ENCODE measurements at places on chromosomes 3 and 15.

- DNase-seq = peak; percentile 46
These were observed 17.1 kb downstream of the ZBED2 start for GRCh38 chr3:111577798-111578685.

DNA sequence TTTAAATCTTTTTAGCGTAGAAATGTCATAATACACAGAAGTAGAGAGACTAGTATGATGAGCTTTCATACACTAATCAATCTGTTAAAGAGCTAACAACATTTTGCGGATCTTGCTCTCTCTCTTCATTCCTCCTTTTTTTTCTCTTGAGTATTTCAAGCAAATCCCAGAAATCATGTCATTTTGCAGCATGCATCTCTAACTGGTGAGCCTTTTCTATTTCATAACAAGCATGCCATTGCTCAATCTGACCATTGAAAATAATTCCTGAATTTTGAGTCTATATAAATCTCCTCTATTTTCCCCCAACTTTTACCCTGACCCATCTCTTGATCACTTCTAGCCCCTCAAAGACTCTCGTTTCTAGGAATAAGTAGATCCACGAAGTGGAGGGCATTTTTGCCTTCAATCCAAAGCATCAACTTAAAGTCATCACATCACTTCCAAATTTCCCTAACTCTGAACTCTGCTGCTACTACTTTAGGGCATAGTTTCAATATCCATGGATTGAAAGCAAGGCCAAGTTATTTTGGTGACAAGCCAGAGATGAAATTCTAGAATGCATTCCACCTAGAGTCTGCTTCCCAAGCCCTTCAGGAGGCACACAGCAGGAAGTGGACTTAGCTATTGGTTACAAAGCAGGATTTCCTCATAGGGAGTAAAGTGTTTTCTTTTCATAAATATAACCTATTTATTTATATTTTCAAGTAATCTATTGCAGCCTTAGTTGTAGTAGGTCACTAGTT is 253.5 kb upstream of the ZPLD1 start:
- peak; percentile 86 for DNase-seq

GRCh38 chr15:41817781-41818180 is 10.1 kb upstream of the JMJD7 start:
- DNase-seq = no peak

DNA sequence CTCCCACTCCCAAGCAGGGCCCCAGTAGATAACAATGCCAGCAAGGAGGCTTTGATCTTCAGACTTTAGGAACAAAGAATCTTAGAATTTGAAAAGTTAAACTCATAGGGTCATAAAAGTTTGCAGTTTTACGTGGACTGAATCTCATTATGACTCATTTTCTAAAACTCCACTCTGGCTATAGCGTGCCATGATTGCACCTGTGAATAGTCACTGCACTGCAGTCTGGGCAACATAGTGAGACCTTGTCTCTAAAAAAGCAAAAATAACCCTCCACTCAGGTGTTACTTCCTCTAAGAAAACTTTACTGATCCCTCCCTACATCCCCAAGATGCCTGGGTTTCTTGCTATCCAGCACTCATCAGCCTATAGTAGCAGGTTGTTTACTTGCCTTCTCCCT is 104.5 kb downstream of the IL20RB start:
- DNase-seq = no peak

- DNase-seq = peak; percentile 88
These were observed 33.0 kb upstream of the TEX264 start for GRCh38 chr3:51637941-51638471.

DNA sequence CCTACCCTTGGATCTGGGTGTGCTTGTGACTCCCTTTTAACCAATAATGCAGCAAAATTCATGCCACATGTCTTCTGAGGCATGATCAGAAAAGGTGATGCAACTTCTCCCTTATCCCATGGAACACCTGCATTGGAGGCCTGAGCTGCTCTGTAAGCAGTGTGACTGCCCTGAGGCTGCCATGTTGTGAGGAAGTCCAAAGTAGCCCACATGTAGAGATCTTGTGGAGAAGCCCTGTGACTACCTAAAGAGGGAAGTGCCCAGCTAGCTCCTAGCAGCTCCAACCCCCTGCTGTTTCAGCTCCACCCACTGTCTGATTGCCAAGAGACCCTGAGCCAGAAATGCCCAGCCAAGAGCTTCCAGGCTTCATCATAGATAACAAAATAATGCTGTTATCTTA is 6.4 kb upstream of the NR1D2 start:
- DNase-seq = no peak

GRCh38 chr15:60865507-60865906 is 363.6 kb downstream of the RORA start:
- no peak for DNase-seq

DNA sequence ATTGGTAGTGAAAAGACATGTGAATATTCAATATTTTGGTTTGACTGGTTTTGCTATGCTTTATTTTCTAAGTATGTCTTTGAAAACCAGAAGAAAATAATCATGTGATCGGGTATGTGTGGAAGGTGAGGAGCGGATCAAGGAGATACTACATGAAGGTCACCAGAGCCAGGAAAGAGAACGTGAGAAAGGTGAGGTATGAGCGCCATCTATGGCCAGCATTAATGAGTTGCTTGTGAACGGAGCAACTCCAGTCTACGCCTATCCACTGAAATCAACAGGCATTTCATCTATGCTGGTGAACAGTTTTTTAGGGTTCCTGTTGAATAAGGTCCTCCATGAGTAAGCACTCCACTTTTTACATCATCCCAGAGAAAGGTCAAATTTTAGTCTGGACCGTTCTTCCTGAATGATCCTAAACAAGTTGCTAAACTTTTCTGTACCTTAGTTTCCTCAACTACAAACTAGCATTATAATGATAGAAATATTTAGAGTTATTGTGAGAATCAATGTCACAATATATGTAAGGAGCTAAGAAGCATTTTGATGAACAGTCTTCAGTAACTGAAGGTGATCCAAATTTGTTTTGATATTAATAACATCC is 1435.2 kb upstream of the CADM2 start:
- DNase-seq = peak; percentile 29

DNA sequence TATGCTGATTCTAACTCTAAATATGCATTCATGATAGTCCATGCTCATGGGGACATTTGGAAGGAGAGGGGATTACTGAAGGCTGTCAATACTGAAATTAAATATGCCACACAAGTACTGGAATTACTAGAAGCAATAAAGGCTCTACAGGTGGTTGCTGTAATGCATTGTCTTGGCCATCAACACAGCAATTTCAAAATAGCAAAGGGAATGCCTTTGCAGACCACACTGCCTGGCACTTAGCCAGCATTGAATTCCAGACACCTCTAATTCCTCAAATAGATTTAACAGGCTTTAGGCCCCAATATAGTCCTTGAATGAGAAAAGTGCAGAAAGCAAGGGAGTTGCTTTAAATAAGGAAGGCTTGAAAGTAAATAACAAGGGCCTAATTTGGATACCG is 115.8 kb upstream of the PLCL2 start:
- peak; percentile 15 for DNase-seq

GRCh38 chr3:62261736-62262135 is 111.6 kb downstream of the FEZF2 start:
- no peak for DNase-seq

- no peak for DNase-seq
These were observed 30.2 kb downstream of the ABI3BP start for GRCh38 chr3:100963041-100963440.

DNA sequence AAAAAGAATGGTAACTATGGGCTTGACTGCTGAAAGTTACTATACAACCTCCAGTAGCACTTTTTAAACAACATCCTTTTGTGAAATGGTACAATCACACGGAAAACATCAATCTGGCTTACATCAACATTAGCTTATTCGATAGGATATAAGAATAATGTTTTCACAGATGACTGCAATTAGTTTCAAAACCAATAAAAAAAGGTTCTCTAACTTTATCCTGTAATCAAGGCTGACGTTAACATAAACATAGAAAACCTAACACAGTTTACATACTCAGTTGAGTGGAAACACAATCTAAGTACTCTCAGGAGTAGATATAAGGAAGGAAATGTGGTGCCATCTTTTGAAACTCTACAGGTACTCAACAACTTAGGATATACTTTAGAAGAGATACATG is 102.2 kb downstream of the DLG1 start:
- DNase-seq = no peak

GRCh38 chr15:91970142-91970541 is 116.6 kb downstream of the SLCO3A1 start:
- no peak for DNase-seq

DNA sequence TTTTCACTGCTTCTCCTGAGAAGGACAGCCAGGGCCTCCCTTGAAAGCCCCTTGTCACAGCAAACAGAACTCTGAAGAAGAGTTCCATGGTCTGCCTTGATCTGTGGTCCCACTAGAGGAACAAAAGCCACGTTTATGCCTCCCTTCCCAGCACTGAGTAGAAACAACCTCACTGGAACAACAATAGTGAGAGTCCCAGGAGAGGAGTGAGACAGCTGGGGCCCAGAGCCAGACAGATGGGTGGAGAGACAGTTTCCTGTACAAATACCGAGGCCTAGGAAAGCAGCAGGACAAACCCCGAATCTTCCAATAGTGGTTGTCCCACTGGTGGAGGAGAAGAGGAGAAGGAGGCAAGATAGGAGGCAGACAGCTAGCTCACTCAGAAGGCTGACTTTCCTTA is 106.1 kb downstream of the WDR76 start:
- peak; percentile 15 for DNase-seq

GRCh38 chr3:35635407-35635806 is 3.9 kb upstream of the ARPP21 start:
- no peak for DNase-seq

GRCh38 chr15:82832601-82833361 is 23.4 kb downstream of the WHAMM start:
- DNase-seq = peak; percentile 76

DNA sequence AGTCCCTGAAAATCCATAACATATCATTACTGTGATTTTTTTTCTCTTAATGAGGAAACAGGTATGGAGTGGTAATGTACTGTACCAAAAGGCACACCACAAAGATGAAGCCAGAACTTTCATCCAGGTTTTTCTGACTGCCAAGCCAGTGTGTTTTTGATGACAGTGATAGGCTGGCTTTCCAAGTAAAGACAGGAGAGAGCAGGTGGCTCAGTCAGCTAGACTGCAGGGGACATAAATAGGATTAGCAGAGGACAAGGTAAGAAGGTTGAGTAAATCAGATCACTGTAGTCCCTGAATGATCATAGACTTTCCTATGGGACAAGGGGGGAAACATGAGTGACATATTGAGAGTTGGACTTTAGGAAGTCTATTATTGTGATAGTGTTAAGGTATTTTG is 127.9 kb downstream of the GADL1 start:
- no peak for DNase-seq

GRCh38 chr3:115658337-115659181 is 35.2 kb downstream of the GAP43 start:
- peak; percentile 86 for DNase-seq

DNA sequence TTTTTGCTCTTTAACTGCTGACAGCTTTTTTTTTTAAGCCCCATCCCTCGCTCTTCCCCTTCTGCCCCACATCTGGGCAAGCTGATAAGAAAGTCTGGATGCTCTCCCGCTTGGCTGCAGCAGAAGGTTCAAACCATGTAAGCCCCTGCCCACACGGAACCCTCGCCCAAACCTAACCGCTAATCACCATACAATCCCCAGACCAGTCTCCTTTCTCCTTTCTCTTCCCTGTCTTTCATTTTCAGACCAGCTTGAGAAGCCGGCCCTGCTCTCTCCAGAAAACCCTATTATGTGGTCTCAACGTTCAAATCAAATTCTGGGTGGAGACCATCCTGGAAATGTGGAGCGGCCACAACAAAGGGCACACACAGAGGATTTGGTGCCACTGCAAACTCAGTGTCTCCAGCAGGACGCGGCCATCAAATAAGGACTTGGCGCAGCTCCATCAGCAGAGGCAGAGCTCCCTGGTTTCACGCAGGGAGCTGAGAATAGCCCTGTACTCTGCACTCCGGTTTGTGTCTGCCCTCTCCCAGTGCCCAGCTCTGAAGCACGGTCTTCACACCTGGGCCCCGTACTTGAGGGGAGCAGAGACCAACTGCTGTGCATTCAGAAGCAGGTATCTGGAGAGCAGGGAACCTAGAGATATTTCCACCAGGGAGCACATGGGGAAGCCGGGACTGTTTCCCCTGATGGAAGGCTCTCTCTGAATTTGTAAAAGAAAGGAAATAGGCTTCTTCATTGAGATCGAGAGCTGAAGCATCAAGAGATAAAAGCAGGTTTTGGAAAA is 92.6 kb downstream of the XXYLT1 start:
- peak; percentile 49 for DNase-seq

DNA sequence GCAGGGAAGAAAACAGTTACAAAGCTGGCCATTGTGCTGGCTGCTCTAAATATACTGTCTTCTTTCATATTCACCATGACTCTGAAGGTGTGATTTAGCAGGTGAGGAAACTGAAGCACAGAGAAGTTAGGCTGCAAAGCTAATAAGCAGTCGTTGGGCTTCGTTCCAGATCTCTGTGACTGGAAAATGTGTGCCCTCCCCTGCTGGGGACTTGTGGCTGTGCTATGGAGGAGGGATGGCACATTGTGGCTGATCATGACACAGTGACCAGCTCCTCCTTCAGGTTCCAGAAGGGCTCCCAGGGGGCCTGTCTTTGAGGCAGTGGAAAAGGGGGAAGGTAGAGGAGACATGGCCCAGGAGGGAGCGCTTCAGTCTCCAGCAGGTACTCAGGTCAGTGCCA is 19.2 kb downstream of the PXK start:
- no peak for DNase-seq

- no peak for DNase-seq
These were observed 24.0 kb downstream of the NOX5 start for GRCh38 chr15:69038508-69038907.

DNA sequence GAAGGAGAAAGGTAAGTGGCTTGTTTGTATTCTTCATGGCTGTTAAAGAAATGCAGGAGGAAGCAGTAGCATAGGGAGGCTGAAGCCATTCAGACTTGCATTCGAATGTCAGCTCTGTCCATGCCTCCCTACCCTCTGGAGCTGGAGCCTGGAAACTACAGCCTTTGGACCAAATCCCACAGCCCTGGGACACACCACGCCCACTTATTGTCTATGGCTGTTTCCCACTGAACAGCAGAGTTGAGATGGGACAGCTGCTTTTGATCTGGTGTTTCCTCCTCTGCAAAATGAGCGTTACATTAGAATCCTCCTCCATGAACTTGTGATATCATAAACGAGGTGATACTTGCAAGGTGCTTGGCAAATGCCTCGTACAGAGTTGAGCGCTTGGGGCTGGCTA is 3.6 kb downstream of the FAM107A start:
- DNase-seq = peak; percentile 39

DNA sequence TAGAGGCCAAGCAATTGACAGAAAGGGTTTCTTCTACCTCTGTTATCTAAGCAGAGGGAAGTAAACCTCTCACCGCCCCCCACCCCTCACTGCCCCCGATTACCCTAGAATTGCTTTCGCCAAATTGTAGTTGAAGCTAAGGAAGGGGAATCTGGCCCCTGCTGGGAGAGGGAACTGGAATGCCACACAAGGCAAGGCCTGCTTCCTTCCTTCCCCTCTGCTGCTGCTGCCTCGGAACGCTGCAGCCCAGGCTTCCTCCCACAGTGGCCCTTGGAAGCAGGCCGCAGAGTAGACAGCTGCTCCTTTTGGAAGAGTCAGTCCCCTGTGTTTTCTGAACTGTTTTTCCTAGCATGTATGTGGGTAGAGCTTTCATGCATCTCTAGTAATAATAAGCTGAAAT is 21.6 kb downstream of the RLBP1 start:
- DNase-seq = peak; percentile 45
